HFFc6 (cell line): ENCODE measurements at places on chromosomes 3 and 15.

GRCh38 chr15:100628746-100629145 is 26.4 kb downstream of the ASB7 start:
- DNase-seq = no peak

- no peak for DNase-seq
These were observed 6.5 kb upstream of the LZTFL1 start for GRCh38 chr3:45848392-45848791.

- no peak for DNase-seq
These were observed 10.6 kb upstream of the PCSK6 start for GRCh38 chr15:101499863-101500713.

DNA sequence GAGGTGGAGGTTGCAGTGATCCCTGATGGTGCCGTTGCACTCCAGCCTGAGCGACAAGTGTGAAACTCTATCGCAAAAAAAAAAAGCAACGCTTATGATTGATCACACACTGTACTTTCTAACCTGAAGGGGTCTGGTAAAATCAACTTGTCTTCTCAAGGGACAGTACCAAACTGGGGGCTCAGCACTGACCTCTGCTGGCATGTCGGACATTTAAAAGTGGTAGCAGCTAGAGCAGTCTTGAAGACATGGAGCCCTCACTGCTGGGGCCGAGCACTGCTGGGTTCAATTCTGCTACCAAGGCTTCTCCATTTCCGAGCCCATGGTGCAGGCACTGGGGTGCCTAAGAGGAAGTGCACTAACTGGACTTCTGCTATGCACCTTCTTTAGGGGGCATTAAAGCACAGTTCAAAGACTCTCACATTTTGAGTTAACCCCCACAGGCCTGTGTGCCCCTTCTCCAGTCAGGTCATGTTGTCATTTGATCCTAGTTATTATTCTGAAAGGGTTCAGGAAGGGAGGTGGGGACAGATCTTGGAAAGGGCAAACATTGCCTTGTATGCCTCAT is 26.4 kb upstream of the LAMP3 start:
- DNase-seq = no peak

- no peak for DNase-seq
These were observed 7.3 kb upstream of the COPB2 start for GRCh38 chr3:139396707-139397106.

DNA sequence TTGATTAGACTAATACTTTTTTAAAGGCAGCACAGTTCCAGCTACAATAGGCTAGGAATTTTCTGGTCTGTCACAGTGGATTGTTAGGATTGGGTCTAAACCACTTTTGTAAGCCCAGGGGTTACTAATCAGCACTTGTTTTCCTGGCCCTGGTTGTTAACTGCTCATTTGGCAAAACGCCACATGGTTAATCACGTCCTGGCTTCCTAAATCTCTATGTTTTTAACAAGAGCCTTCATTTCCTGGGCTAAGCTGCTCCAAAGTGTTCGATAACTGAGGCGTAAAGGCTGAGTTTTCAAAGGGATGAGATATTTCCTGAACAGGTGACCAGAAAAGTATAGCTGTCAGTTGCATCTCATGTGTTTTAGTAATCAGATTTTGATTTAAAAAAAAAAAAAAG is 38.9 kb upstream of the CLRN1 start:
- no peak for DNase-seq

GRCh38 chr3:14792691-14793121 is 26.1 kb upstream of the FGD5 start:
- no peak for DNase-seq

GRCh38 chr3:150449169-150449721 is 41.1 kb downstream of the TSC22D2 start:
- DNase-seq = peak; percentile 77

DNA sequence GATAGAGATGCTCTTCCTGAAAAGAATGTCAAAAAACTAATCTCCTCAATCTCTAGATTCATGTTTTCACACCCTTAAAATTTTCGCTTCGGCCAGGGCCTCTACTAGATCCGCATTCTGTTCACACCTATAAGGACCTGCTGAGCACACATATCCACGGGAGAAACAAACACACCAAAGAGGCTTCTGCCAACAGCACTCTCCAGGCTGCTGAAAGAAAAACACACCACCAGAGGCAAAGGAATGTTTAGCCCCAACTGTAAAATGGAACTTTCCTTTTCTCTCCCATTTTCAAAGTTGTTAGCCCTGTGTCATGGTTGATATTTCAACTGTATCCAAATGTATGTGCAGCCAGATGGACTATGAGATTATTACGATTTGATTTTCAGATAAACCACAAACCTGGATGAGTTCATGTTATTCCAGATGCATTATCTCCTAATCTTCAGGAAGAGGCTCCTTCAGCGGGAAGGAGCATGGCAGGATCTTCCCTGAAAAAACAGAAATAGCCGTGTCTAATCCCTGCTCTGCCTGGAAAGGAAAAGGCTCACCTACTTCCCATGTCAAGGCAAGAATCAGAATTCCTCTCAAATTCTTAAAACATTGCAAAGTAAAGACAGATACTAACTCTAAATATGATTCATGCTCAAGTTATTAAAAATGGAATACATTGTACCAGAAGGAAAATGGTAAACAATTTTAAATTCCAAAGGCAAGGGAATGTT is 442.7 kb upstream of the NR2F2 start:
- peak; percentile 24 for DNase-seq

GRCh38 chr3:45887759-45888511 is 1.6 kb downstream of the CCR9 start:
- no peak for DNase-seq

- peak; percentile 22 for DNase-seq
These were observed 3.3 kb upstream of the CD96 start for GRCh38 chr3:111538681-111539083.

DNA sequence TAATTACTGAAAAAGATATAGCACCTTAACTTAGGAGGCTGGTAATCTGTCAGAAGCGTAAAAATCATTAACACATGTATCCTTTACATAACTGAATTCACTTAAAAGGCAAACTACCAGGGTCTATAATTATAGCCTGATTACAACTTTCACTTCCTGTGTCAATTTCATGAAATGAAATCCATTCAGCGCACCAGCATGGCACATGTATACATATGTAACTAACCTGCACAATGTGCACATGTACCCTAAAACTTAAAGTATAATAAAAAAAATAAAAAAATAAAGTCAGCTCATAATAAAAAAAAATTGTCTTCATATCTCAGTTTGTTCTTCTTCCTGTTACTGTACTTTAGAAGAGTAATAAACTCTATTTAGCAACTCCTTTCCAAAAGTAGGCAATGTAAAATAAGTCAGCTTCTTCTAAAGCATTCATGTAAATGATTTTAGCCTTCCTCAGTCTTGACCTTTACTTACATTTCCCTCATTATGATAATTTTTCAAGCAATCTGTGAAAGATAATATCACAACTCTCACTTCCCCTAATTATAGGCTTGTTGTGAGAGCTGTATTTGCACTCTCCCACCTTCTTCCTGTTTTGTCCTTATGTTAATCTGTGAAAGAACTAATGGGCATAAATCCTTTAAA is 50.1 kb downstream of the KBTBD8 start:
- no peak for DNase-seq

- peak; percentile 4 for DNase-seq
These were observed 71.9 kb upstream of the SLC6A11 start for GRCh38 chr3:10744098-10744465.

GRCh38 chr3:24254649-24255048 is 240.0 kb downstream of the THRB start:
- peak; percentile 89 for DNase-seq

DNA sequence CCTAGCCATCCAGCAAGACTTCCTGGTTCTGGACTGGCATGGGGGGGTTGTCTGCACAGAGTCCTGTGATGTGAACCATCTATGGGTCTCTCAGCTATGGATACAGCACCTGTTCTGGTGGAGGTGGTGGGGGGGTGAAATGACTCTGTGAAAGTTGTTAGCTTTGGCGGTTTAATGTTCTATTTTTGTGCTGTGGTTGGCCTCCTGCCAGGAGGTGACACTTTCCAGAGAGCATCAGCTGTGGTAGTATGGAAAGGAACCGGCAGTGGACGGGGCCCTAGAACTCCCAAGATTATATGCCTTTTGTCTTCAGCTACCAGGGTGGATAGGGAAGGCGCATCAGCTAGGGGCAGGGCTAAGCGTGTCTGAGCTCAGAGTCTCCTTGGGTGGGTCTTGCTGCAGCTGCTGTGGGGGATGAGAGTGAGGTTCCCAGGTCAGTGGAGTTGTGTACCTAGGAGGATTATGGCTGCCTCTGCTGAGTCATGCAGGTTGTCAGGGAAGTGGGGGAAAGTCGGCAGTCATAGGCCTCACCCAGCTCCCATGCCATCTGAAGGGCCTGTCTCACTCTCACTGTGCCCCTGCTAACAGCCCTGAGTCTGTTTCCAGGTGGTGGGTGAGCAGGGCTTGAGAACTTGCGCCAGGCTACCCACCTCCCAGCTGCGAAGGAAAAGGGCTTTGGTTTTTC is 7.1 kb upstream of the LARS2 start:
- no peak for DNase-seq

DNA sequence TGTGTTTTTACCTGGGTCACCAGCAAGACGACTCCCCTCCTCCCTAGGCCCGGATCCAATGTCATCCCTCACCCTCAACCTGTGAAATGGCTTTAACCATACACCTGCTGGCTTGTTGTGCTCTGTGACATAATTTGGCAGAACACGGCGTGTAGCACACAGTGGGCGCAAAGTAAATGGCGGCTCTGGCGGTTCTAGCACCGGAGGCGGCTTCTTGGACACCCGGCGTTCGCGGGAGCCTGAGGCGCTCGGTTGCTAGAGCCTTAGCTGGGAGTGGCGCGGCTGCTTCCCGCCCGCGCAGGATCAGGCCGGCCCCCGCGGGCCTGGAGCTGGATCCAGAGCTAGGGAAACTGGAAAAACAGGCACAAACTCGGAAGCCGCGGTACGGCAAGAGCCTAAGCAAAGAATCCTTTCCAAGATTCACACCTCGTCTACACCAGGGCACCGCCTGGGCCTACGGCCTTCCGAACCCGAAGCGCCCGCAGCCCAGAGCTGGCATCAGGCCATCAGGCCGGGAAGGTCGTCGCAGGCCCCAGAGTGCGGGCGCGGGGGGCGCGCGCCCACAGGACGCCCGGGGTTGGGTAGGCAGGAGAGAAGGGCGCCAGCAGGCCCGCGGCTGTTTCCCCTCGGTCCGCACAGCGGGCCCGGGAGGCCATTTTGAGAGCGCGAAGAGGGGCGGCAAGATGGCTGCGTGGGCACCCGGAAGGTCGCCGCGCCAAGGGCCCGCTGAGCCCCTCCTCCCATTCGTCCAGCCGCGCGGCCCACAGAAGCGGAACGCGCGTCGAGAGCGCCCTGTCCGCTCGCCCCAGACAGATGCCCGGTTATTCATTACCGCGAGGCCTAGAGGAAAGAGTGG is 43.9 kb upstream of the POLG start:
- DNase-seq = no peak

DNA sequence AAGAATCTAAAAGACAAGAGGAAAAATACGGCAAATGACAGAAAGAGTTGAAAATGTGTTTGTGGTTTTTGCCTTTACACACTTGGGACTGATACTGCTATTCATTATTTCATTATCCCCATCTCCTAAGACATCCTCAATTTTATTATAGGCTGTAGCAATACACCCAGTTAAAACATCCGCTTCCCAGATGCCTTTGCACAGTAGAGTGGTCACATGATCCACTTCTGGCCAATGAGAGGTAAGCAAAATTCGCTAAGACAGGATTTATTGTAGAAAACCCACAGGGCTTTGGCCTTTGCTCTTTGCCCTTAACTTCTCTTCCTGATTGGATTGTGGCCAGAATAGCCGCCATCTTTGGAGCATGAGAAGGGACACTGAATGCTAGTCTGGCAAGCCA is 53.2 kb upstream of the BOC start:
- no peak for DNase-seq

GRCh38 chr3:127775398-127776109 is 46.8 kb downstream of the MGLL start:
- peak; percentile 40 for DNase-seq

DNA sequence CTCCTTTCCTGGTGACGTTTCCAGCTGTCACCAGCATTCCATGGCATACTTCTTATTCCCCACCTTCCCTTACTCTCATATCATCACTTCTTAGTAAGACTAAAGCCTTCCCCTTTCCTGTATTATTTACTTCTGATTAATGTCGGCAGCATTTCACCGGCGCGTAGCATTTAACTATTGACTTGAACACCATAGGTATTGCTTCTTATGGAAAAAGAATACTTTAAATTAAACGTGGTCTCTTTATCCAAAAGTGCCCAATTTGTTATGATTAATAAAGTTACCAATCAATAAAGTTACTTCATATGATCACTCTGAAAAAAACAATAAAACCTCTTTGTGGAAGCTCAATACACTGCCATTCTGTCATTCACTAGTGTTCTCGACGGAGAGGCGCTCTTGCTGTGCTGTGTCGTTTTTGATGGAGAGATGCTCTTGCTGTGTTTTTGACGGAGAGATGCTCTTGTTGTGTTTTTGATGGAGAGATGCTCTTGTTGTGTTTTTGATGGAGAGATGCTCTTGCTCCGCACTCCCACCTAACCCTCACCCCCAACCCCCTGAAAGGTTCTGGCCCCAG is 165.0 kb downstream of the XXYLT1 start:
- no peak for DNase-seq

- DNase-seq = no peak
These were observed 41.0 kb upstream of the GP5 start for GRCh38 chr3:194439881-194440550.

DNA sequence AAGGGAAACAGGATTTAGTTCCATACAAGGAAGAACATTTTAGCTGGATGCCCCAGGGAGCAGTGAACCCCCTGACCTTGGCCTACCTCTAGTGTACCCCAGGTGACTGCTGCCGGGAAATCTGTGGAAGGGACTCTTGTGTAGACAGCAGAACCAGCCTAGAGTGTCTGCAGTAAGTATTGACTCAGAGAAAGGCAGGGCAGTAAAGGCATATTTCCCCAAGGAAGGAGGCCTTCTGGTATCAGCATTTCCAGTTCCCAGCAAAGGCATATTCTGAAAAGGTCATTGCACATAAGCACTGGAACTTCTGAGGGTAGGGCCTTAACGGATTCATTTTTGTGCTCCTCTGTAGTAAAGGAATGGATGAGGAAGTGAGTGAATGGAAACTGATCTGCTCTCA is 246.2 kb downstream of the FAM43A start:
- DNase-seq = no peak

- no peak for DNase-seq
These were observed 15.2 kb downstream of the ITIH3 start for GRCh38 chr3:52809662-52810377.
